ENCODE measurements at places on chromosomes 1 and 21.
A peak's percentile ranks its signal among the peaks of the same experiment; 100 is the strongest.

GRCh38 chr1:101854271-101854670, 142.5 kb downstream of the OLFM3 start:
- no peak for DNase-seq

- DNase-seq, result no peak
Measured at GRCh38 chr1:89088572-89088971, 23.6 kb upstream of the GBP1 start.

- DNase-seq, result no peak
Measured at GRCh38 chr1:218671573-218671972, 326.4 kb downstream of the TGFB2 start.

DNA sequence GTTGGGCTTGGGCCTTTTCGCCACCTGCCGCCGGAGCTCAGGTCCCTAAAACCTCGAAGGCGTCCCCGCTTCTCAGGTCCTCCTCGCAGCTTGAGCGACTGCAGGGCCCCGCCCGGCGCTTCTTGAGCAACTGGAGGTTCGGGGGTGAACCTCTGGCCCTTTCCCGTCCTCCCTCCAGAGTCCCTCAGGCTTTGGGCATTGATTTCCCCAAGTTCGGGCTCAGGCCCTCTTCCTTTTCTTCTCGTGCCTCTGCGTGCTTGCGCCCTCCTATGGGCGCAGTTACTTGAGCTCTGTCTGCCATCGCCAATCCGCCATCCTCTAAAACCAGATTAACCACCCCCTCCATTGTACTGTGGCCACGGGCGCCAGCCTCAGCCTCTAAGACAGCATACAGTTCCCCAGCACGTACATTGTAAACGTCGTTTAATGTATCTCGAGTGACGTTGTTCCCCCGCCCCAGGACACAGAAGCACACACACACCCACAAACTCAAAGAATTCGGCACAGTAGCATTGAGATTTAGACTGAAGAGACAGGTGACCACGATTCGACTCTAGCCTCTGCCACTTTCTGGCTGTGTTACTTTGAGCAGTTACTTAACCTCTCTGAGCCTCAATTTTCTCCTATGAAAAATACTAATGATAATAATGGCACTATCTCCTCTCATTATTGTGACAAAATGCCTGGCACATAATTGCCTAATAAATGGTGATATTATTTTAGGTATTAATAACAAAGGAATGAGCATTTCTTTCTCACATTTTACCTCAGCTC, 22.6 kb downstream of the BTG2 start:
- peak; percentile 87 for DNase-seq

DNA sequence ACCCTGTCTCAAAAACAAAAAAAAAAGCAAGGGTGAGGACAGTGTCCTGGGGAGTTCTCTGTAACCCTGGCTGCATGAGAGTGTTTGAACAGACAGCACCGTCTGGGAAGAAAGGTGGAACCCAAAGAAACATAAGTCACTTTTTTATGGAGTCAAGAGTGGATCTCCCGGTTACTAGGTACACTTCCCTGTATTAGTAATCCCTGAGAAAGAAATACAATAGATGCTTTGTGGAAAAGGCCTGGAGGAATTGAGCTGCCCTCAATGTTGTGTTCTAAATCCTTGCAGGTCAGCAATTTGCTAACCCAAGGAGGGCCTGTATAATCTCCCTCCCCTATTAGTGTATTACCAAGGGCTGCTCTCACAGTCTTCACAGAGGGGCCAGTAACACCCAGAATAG, 16.6 kb downstream of the DEGS1 start:
- DNase-seq, result no peak

DNA sequence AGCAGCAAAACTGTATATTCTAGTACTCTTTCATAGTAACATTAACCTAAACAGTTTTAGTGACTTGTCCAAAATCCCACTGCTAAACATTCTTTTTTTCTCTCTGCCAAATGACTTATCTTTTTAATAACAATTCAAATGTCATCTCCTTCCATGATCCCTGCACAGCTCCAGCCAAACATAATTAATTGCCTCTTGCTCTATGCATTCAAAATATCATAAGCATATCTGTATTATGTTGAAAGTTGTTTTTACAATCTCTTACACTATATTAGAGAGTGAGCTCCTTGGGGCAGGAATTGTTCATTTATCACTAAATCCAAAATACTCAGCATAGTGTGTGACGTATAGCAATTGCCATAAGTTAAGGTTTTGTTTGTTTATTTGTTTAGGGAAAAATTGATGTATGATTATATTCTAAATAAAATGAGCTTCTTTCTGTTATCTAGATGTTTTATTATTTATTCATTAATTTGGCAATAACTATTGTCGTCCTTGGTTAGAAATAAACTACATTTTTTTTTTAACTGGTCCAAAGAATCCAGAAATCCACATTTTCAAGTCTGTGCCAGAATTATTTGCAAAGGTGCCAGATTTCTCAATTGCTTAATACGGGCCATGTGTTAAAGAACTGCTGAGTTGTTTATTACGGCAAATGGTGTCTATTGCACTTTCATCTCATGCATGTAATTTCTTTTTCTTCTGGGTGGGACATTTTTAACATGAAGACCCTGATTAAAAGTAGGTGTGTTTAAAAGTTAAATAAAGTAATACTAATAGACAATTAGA, 577.2 kb upstream of the ZRANB2 start:
- no peak for DNase-seq

DNA sequence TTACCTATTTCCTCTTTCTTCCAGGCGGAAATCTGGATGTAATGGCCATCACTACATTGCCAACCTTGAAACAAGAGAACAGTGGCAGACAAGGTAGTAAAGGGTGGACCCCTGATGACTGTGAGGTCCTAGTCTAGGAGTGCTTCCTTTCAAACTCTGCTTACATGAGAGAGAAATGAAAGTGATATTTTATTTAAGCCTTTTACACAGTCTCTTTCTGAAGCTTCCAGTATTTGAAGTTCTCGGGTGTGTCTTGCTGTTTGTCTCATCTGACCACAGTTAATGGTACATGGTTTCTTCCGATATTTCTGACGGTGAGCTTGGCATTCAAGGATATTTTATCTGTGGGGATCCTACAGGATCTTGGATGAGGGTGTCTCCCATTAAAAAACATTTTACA, 215.2 kb downstream of the SLC45A1 start:
- no peak for DNase-seq

DNA sequence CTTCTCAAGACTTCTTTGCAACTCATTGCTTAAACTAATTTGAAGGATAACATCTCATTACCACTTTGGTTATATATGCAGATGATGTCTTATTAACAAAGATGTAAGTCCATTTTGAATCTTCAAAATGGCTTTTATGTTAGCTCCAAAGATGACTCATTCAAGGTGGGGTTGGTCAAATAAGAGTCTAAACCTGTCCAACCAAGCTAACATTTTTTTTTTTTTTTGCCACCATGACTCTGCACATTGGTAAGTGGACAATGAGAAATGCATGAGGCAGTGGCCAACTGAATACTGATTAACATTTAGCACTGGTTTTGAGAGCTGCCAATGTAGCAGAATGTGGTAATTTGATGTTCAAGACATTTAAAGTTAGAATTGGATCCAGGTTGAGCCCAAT, 278 bp upstream of the KRTAP27-1 start:
- no peak for DNase-seq

DNA sequence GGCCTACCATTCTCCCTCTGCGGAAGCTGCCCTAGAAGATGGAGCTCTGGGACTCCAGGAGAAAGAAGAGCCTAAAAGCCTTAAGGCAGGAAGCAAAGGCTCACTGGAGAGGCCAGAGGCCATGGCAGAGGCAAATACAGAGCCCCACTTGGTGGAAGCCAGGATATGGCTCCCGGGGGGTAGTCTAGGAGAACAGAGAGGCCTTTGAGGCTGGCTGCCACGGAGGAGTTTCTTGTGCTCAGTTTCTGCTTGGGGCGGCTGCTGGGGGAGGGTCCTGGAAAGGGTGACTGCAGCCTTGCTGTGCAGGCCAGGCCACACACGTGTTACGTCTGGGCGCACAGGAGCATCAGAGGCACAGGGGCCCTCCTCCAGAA, 5.4 kb downstream of the CC2D1B start:
- no peak for DNase-seq

DNA sequence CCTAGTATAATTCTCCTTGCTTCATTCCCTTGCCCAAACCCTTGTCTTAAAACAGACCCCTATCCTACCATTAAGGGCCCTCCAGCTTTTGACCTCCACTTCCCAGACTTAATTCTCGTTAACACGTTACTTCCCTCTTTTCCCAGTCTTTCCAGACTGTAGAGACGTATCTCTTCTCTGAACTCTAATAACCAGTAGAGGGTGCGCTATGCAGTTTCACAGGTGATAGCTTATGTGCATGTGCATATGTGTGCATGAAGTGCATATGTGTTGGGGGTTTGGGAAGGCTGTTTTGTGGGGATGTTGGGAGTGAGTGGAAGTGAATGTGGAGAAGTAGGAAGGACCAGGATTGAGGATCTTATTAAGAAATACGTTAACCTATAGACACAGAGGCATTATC, 78.1 kb upstream of the CCDC190 start:
- DNase-seq, result no peak

- DNase-seq, result no peak
Measured at GRCh38 chr1:109267743-109268300, 15.1 kb downstream of the PSRC1 start.

DNA sequence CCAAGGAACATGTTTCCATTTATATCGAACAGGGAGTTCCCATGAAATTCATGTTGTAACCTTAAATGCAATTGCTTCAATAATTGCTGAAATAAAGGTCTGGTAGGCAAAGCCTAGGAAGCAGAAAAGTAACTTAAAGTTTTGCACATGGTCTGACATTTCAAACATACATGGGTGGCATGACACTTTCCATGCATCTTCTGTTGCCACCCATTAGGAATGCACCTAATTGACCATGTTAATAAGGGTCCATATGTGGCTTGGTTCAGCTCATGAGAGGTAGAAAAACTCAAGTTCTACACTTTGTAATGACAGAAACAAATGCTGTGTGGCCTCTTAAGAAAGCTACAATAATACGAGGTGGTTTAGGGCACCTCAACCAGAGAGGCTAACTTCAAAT, 72.0 kb upstream of the GORAB start:
- DNase-seq, result no peak

DNA sequence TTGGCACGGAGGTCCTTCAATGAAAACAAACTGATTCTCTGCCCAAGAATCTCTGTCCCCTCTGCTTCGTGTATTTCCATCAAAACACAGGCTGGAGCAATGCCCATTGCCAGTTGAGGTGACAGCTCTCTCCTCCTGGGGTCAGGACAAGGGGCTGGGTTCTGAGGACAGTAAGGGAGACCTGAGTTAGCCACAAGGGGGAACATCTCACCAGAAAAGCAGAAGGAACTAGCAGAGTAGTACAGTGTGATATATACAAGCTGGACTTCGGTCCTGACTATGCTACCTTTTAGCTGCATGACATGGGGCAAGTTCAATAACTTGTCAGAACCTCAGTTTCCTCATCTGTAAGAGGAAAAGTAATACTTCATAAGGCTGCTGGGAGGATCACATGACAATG, 50.3 kb downstream of the SYT2 start:
- DNase-seq, result no peak

DNA sequence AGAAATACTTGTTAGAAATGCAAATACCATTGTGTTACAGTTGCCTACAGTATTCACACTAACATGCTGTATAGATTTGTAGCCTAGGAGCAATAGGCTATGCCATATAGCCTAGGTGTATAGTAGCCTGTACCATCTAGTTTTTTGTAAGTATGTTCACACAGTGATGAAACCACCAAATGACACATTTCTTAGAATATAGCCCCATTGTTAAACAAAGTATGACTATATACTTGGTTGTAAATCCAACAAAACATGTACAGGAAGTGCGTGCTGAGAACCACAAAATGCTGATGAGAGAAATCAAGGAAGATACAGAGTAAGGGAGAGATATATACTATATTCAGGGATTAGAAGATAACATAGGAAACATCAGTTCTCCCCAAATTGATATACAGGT, 92.2 kb downstream of the POU2F1 start:
- DNase-seq, result no peak

GRCh38 chr1:205301205-205301821, 20.2 kb downstream of the NUAK2 start:
- DNase-seq, result peak; percentile 82

- DNase-seq, result no peak
Measured at GRCh38 chr1:162627662-162628296, 4.5 kb upstream of the DDR2 start.

GRCh38 chr1:205933671-205934618, 9.3 kb downstream of the SLC26A9 start:
- no peak for DNase-seq

GRCh38 chr1:36835696-36836095, 198.6 kb downstream of the GRIK3 start:
- no peak for DNase-seq

DNA sequence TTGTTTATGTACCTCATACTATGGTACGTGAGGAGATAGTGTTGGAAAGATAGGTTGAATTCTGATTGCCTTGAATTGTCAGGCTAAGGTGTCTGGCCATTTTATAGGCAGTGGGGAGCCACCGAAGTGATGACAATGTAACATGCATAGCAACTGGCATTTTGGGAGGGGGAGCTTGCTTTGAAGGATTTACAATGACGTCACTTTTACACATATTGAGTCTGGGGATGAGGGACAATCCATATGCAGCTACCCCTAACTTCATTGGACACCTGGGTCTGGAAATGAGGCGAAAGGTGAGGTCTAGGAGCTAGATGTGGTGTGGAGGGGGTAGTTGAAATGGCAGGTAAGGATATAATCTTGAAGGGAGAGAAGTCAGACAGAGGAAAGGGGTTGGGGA, 7.7 kb upstream of the CACNA1E start:
- no peak for DNase-seq

DNA sequence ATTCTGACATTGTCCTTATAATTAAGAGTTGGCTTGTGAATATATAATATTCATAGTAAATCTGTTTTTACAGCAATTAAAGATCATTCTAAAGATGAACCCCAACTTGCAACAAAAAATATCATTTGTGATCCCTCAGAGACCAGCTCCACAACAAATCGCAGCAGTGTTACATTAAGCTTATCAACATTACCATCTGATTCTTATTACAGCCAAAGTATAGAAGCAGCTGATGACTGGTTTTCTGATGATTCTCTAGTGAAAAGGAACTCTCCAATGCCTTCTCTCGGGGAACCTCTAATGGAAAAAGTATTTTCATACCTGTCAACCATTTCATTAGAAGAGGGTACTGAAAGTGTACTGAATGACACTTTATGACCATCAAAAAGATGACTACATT, 45.4 kb downstream of the C1orf185 start:
- DNase-seq, result no peak

GRCh38 chr1:24972221-24972914, 42.3 kb upstream of the RUNX3 start:
- DNase-seq, result no peak

DNA sequence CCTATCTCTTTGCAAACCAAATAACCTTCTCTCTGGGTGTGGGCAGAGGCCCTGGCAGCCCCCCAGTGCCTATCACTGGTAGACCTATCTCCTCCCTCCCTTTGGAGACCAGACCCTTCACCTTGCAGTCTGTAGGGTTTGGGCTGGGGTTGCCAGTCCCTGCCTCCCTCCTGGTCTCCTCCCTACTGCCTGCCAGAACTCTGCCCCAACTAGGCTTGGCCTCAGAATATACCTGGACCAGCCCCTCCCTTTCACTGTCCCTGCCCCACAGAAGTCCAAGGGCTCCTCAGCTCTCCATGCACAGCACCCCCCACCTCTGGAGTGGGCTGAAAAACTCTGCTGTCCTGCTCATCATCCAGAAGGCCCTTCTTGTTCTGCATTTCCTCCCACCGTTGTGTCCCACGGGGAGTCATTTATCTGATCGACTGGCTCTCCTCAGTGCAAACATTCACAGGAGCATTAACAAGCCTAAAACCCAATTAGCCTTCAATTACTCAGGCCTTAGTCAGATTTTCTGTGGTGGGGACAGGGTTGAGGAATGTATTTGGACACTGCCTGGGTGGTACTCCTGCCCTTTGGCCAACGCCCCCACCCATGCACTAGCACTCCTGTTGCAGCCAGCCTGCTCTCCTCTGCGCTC, 27.7 kb upstream of the DMBX1 start:
- no peak for DNase-seq
